ENCODE measurements at places on chromosomes 16 and 17. TPM values are rescaled to one million over a fixed set of nuclear protein-coding genes. Genes with fewer than 3 reads are reported as not detected.

The TBC1D3C gene
- 0.69 TPM for total RNA-seq

The KRTAP4-1 gene
- total RNA-seq, result not detected

The CIBAR2 gene
- total RNA-seq, result not detected

The UMOD gene
- not detected for total RNA-seq

The HEATR9 gene
- not detected for total RNA-seq

The CCL23 gene
- not detected for total RNA-seq

The NHERF2 gene
- 7.3 TPM for total RNA-seq

The KIF2B gene
- not detected for total RNA-seq

The CDH16 gene
- total RNA-seq, result not detected

The SALL1 gene
- total RNA-seq, result not detected

- no peak for DNase-seq
Observed at GRCh38 chr17:16398270-16399267, 16.8 kb upstream of the TRPV2 start.

- DNase-seq, result no peak
Observed at GRCh38 chr17:3004925-3005324, 58.5 kb downstream of the OR1D5 start.

DNA sequence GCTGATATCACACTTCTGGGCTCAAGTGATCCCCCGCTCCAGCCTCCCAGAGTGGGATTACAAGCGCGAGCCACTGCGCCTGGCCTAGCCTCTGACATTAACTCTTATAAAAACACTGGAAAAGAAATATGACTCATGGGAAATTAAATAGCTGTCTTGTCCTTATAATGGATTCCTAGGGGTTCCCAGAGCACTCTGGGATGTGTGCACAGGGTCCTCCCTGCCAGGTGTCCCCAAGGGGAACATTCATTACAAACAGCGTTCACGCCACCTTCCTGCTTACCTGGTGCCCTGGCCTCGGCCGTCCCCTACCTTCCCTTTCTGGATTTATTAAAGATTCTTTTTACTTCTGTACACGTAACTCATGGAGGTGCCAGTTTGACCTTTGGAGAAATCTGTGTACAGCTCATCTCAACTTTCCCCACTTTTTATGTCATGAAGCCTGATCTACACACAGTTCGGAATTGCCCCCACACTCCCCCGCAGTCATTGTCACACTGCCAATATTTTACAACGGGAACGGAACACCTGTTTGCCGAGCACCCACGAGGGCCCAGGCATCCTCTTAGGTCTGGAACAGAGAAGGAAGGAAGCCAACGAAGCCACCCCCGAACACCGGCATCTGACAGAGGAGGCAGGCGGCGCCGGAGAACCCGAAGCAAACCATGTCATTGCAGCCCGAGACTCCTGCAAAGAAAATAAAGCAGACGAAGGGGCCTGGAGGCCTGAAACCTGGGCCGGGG is 39.7 kb upstream of the MEAK7 start:
- DNase-seq, result peak; percentile 20

- peak; percentile 83 for DNase-seq
Observed at GRCh38 chr16:82082543-82083244, 47.6 kb downstream of the HSD17B2 start.

DNA sequence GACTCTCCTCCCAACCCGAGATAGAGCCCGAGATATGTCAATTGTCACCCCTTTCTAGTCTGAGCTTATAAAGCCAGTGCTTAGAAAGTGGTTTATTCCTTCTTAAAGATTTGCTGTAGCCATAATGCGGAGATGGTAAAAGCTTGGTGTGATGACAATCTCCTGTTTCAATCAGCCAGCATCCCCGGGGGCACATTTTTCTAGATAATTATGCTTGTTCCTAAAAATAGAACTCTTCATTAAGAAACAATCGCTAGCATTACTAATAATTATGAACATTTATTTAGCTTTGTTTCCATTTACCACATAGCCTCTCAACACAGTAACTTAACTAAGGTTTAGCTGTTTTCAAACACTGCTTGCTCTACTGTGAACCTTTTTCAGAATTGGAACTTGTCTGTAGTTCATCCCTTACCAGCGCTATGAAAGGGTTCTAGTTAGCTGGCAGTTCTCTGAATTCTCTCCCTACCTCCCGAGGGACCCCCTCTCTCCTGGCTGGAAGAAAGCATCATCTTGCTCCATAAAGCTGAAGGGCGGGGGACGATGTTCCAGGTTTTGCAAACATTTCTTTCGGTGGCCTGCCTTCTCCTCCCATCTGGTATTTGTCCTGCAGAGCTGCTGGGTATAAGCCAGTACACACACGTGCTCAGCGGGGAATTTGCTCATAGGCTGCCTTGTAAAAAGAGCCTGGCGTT is 922 bp upstream of the MRPL58 start:
- DNase-seq, result peak; percentile 57

- no peak for DNase-seq
Observed at GRCh38 chr17:4696437-4696805, 7.5 kb downstream of the PELP1 start.
